Panc1 (cell line): ENCODE measurements at places on chromosomes 5 and 9.

DNA sequence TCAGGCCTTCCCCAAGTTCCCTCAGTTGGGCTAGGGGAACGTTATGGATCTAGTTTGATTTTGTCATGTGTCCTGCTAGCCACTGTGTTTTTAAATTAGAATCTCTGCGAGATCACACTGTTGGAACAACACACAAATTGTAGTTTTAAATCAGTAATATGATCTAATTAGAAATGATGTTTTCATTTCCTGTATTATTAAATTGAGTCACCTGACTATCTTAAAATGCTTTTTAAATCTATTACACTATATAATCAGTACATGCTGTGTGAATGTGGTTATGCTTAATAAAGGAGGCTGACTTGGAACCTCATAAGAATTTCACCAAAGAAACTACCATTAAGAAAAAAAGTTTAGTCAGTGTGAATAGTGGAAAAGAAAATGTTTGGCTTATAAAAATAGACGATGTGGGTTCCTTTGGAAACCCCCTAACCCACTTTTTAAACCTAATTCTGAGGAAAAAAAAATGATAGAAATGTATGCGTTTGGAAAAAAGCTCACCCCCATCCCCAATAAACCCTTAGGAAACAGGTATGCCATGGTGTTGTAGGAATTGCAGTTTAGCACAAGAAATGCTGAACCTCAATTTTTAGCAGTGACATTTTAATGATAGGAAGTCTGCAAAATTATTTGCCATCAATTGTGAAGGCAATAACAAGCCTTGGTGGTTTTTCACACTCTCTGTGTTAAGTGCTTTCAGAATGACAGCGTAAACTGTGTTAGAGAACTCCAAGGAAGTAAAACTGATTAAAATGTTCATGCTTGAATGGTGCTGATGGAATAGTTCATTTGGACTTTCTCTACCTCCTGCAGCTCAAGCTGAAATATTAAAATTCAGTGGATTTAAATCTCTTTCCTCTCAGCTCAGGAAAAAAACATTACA is 59.0 kb downstream of the TLE4 start:
- no peak for DNase-seq

- DNase-seq = no peak
Observed at GRCh38 chr9:5631026-5631425, 2.1 kb downstream of the RIC1 start.

GRCh38 chr9:5629312-5630080 is 589 bp downstream of the RIC1 start:
- DNase-seq = no peak

- no peak for DNase-seq
Observed at GRCh38 chr9:118670011-118670953, 699.0 kb downstream of the BRINP1 start.

DNA sequence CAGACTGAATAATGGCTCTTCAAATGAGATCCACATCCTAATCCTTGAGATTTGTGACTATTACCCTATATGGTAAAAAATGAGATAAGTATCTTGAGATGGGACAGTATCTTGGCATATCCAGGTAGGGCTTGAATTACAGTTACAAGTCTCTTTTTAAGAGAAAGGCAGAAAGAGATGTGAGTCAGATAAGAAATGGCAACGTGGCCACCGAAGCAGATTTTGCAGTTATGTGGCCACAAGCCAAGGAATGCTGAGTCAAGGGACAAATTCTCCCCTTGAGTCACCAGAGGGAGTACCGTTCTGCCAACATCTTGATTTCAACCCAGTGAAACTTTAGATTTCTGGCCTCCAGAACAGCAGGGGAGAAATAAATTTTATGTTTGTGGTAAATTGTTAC is 1983.0 kb upstream of the C9orf72 start:
- DNase-seq = no peak

DNA sequence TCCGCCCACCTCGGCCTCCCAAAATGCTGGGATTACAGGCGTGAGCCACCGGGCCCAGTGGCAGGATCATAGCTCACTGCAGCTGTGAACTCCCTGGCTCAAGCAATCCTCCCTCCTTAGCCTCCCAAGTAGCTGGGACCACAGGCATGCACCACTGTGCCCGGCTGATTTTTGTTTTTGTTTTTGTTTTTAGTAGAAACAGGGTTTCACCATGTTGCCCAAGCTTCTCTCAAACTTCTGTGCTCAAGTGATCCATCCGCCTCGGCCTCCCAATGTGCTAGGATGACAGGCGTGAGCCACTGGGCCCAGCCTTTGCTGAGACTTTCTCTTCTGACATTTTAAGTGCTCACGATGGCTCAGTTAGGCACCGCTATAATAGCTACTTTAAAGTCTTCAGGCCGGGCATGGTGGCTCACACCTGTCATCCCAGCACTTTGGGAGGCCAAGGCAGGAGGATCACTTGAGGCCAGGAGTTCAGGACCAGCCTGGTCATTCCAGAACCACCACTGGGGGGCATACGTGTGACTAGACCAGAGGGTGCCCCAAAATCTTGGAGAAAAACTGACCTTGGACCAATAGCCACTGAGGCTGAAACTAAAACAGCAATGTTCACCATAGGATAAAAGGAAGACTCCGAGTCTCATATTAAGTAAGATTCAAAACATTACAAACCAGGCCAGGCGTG is 3.1 kb upstream of the ENTPD8 start:
- no peak for DNase-seq

GRCh38 chr5:52943285-52943684 is 45.9 kb upstream of the ITGA2 start:
- DNase-seq = no peak

DNA sequence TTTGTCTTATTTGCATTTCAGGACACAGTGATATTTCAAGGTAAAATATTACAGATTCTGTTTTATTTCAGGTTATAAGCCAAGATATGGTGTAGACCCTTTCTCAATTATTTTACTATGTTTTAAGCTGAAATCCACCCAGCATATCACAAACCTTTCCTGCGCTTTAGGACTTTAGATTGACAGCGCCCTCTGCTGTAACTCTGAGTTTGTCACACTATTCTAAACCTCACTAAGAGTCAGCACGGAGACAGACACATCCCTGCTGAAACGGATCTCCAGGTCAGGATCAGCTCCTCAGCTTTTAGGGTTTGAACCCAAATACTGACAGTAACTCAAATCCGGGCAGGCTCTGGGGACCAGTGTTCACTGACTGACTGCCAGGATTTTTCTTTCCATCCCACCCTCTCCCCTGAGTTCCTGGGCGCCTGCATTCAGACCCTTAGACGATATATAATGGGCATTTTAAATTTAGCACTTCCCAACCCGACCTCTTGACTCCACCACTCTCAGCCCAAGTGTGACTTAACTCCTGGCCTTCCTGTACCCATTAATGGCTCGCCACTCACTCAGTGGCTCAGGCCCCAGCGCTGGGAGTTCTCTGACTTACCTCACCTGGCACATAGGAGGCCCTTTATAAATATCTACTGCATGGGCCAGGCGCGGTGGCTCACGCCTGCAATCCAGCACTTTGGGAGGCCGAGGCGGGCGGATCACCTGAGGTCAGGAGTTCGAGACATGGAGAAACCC is 33.5 kb downstream of the TLX3 start:
- DNase-seq = peak; percentile 24

DNA sequence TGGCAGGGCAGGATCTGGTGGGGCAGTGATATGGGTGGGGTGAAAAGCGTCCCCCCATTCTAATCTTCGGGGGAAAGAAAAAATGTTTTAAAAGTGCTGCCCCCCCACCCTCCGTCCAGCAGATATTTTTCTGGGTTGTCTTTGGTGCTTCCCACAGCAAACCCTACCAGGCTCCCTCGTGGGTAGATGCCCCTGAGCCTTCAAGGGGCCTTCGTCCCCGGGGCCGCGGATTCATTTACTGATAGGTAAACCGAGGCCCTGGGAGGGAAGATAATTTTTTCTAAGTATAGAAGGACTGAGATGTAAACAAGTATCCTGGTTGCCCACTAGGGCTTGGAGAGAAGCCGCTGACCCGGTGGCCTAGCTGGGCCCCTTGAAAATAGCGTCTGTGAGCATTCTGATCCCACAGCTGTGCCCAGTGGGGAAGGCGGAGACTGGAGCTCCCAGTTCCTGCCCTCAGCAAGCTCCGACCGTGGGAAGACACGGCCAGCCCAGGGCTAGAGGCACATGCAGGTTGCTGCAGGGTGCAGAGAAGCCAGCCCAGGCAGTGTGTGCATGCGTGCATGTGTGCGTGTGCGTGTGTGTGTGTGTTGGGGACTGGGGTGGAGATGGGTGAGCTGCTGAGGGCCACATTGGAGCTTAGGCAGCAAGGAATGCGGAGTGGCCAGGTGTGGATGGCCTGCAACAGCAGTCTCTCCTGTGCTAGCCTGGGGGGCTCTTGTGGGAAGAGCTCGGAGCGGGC is 6.0 kb upstream of the RXRA start:
- DNase-seq = no peak

DNA sequence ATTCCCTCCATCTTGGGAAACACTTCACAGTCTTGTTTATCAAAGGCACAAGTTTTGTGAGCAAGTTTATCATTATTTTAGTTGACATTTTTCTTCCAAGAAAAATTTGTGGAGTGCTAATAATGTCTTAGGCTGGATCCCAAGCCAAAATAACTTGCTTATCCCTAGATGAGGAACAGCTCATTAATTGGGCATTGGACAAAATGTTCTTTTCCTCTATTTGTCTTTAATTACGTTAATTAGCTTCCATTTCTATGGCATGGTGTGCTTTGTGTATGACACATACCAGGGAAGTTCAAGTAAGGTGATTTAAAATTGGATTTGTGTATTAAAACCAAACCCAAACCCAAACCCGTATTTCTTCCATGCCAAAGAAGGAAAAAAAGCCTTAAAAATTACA is 379.5 kb downstream of the SH3GL2 start:
- no peak for DNase-seq

DNA sequence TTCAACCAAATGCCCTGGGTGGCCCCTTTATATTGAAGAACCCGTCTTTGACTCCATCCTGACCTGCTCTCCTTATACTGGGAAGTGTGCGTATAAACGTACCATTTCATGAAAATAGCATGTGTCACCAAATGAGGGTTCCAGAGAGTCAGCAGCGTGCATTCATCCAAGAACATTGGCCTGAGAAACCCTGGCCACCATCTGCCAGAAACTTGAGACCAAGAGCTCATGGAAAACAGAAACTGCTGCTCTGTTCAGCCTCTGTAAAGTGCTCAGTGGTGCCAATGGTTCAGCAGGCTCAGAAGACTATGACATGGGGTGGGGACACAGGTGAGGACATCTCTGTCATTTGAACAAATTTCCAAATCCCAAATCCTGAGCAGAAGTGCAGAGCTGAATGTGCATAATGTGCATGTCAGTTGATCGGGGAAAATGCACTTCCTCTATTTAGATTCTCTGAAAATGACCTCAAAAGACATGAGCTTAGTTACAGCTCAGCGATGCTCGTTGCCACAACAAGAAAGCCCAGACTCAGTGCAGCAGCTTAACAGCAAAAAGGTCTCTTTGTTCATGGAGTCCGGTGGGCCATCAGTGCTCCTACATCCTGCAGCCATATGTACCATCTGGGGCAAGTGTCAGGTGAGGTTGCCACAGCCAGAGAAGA is 176.1 kb downstream of the ATPSCKMT start:
- no peak for DNase-seq

DNA sequence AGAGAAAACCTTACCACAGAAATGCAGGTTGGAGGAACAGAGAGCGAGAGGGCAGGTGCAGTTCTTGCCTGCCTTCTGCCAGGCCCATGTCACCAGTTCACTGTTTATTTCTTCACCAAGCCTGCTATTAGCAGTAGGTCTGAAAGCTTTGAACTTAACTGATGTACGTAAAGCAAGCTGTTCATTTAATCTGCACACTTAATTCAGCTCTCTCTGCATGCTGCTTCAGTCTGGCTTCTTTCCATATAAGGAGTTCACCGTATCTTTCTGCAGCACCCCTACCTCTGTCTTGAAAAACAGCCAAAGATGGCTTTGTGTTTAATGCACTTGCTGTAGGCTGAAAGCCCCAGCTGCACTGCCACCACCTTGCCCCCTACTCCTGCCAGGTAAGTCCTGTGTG is 205.1 kb downstream of the RAB3C start:
- DNase-seq = no peak

DNA sequence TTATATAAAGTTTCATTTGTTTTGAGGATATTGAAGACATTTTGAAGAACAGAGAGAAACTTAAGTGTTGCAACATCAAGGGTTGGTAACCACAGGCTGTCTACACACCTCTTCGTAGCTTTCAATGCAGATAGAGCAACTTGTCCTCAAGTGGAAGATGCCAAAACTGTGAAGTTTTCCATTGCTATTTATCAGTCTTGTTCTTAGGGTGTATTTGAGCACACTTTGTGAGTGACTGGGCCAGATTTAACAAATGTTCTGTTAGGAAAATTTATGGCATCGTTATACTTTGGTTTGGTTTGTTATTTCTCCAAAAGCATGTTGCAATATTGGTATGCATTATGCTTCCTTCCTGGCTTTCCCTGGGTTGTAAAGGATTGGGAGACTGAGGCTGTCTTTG is 31.6 kb downstream of the NNT start:
- DNase-seq = no peak

DNA sequence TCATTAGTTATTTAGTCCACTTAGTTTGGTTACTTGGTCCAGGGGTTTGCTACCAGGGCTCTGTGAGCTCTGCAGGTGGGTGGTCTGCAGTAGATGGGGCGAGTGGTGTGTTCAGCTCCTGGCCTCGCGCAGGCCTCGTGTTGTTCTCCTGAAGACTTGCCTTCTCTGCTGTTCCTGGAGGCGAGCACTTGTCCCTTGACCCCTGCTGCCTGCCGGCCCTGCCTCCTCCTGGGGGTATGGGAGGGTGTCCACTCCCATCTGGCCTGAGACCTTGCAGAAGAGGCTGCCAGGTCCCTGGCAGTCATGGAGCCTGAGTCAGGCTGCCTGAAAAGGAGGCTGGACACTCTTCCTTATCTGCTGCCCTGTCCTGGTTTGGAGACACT is 137.0 kb downstream of the CACNA1B start:
- DNase-seq = no peak

DNA sequence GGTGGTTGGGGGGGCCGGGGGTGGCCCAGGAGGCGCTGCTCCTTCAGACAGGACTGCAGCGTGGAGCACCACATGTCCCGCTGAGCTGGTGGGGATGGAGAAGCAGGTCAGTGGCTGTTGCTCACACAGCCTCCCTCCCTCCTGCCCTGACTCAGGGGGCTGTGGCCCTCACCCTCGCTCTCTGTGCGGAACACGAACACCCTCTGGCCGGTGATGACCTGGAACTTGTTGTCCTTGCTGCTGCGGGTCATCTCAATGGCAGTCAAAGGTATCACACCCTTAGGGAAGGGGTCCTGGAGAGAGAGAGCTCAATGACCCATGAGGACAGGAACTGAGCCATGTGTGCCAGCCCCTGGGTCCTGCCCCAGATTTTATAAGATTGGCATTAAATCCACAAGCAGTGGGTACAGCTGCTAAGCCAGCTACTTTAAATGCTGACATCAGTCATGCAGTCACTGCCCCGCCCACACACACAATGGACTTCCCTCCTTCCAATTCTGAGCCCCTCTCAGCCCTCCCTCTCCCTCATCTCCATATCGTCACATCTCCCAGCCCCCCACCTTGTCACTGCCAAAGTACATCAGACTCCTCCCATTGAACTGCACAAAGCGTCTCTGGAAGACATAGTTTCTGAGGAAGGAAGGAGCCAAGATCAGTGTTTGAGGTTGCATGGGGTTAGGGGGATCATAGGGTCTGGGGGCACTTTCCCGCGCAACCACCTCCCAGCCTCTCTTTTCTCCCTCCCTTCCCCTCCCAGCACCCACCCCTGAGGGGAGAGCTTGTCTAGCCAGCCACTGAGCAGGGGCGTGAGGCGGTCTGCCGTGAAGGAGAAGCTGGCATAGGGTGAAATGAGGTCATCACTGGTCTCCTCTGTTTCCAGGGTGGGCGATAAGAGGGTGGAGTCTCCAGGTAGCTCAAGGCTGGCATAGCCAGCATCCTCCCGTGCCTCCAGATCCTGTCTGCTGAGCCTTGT is 8.9 kb downstream of the ARAP3 start:
- DNase-seq = no peak
